Stimulated activated CD4-positive, alpha-beta T cell treated with anti-CD3 and anti-CD28 coated beads, Interleukin-4, amount 100 ng/mL, for 4 hours (primary cell): ENCODE measurements at places on chromosomes 11 and 22.
A peak's percentile ranks its signal among the peaks of the same experiment; 100 is the strongest.

GRCh38 chr22:48753752-48754517, 1073.7 kb downstream of the BRD1 start:
- DNase-seq = no peak

GRCh38 chr11:131311776-131312514, 58.5 kb upstream of the NTM start:
- no peak for DNase-seq

GRCh38 chr11:128135451-128135850, 451.9 kb downstream of the ETS1 start:
- no peak for DNase-seq

- DNase-seq = no peak
Observed at GRCh38 chr11:10452211-10452767, 2.8 kb upstream of the AMPD3 start.

DNA sequence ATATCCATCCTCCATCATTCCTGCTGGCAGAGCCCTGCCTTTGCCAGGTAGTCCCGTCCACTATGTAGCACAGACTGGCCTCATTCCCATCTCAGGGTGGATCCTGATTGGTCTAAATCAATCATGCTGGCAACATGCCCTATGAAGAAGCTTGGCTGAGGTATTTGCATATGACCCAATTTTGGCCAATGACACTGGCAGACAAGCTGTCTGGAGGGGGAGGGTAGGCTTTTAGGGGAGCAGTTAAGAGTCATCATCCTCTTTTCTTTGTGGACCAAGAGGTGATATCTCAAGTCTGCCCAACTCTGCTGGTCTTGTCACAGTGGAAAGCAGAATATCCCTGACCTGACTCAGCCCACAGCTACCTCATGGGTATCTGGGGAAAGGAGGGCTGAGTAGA, 5.1 kb downstream of the CCDC89 start:
- DNase-seq = no peak

DNA sequence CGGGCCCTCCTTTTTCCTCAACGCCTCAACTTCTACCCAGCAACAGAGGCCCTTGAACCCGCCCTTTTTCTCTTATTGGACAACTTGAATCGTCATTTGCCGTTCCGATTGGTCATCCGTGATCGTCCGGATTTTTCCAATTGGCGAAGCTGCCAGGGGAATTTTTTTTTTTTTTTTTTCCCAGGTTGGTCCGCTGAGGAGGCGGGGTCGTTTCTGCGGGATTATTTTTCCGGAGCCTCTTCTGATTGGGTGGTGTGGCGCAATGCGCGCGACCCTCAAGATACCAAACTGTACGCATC, 465 bp upstream of the TTC9C start:
- DNase-seq = peak; percentile 60

GRCh38 chr11:93193731-93194130, 4.1 kb downstream of the SLC36A4 start:
- no peak for DNase-seq

DNA sequence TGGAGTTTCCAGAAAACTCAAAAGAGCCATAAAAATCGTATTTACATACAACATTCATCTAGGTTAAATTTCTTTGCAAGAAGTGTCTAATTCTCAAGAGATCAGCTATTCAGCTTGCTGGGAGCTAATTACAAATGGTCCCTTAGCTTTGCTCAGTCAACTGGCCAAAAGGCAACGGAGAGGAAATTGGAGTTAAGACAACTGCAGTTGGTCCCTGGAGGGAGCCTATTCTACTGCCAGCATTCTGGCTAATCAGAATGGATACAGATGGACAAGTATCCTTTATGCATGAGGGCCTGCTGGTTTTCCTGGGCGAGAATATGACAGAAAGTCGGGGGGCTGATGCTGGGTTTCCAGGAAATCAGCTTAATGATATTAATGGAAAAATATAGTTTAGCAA, 45.5 kb downstream of the KCNJ1 start:
- DNase-seq = no peak

- no peak for DNase-seq
Observed at GRCh38 chr22:46052801-46053562, 76.0 kb upstream of the WNT7B start.
